ENCODE measurements at places on chromosomes 1 and 21.

GRCh38 chr1:236645016-236645680 lies 40.8 kb upstream of the HEATR1 start:
- no peak for DNase-seq

DNA sequence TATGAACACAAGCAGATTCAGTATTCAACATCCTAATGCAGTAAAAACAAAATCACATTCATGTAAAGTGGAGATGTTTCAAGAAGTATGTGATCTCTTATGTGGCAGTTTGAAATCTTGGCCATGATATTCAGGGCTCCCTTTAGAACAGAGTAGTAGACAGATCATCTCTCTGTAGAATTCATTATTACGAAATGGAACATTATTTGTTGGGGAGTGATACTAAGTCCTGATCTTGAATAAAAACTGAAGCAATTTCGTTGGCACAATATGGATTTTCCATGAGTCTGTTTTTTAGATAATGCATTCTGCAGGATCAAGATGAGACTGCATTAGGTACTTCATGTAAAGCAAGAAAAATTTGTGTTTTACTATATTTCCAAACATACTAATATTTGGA lies 264.4 kb upstream of the NRIP1 start:
- no peak for DNase-seq

DNA sequence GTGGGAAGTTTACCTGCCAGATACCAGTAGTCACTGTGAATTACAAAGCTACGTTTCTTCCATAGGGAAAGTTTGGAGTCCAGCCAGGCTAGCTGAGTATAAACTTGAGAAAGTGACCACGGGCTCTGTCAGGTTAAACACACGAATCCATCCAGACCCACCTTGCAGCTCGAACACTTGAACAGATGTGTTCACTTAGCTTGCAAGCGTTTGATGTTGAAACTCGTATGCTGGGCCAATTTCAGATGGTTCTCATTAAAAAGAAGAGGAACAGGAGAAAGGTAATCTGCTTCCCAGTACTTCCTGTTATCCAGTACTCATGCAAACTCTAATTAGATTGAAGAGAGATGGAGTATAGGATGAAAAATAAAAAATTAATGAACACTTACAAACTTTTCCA lies 636.4 kb downstream of the SMYD3 start:
- no peak for DNase-seq

- no peak for DNase-seq
Measured at GRCh38 chr1:174884038-174884437, 115.7 kb upstream of the CACYBP start.

GRCh38 chr1:213852107-213852506 lies 135.7 kb upstream of the PROX1 start:
- no peak for DNase-seq

GRCh38 chr21:33360881-33361602 lies 36.3 kb downstream of the IFNAR1 start:
- peak; percentile 53 for DNase-seq

DNA sequence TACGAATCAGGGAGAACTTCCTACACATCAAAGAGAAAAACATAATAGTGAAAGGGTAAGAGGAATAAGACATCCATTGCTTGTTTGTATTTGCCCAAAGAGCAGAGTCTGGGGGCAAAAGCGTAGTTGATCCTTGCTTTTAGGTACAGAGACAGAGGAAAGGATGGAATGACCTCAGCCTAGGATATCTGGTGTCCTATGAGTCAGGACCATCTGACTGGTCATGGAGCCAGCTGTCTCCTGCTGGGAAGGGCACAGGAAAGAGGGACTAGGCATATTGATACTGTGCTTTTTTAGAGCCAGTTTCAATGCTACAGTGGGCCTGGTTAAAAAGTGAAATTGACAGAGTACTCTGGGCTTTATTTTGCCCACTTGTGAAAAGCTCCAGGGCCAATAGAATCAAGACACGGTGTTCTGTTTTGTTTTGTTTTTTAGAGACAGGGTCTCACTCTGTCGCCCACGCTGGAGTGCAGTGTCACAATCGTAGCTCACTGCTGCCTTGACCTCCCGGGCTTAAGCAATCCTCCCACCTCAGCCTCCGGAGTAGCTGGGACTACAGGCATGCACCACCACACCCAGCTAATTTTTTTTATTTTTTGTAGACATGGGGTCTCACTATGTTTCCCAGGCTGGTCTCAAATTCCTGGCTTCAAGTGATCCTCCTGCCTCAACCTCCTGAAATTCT lies 3.2 kb downstream of the PLEKHO1 start:
- DNase-seq: no peak

DNA sequence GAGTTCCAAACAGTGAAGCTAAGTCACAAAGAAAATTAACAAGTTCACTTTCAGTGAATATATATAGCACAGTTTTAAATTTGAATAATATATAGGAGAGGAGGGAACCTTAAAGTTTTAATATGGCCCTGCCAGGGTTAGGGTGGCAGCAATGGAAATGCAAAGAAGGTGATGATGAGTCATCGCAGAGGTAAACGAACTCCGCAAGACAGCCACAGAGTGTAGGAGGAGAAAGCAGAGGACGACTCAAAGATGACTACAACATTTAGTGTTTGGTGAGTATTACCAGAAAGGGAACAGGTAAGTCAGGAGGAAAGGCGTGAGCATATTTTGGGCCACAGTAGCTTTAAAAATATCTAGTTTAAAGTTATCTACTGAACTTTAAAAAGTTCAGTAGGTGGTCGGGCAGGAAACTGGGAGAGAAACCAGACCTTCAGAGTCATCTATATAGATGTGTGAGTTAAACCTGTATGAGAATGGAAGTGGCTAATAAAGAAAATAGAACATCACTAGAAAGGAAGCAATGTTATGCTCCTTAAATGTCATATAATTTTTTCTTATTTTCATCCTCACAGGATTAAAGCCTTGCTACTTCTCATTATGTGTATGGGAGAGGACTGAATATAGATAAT lies 75.7 kb downstream of the UCHL5 start:
- DNase-seq: no peak

DNA sequence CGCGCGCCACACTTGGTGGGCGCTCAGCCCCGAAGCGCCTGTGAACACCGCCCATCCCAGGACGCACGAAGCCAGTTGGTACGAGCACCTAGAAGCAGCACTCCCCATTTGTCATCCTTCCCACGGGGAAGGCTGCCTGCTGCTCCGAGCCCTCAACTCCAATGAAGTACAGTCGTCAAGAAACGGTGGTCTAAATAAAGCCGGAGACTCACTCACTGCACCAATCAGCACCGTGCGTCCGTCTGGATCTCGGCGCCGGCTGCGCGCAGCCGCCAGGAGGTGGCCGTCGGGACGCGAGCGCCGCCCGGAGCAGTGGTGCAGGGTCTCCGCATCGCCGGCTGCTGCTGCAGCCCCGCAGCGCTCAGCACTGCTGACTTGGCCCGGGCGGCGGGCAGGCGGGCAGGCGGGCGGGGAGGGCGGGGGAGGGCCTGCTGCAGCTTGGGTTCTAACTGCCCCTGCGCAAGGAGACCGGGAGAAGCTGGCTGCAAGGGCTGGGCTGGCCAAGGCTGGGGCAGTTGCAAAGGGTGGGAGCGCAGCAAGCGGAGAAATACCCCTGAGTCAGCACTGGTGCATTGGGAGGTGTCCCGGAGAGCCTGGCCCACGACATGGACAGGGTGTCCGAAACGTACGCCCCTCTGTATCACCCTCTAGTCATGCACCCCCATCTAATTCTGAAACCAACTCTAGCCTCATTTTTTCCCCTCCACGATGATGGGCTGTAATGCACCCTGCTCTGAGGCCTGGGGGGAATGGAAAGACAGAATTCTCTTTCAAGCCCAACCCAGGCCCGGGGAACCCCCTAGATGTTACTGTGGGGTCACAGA lies 35.8 kb upstream of the H6PD start:
- DNase-seq: no peak

GRCh38 chr1:21818656-21819055 lies 6.6 kb downstream of the LDLRAD2 start:
- DNase-seq: no peak

DNA sequence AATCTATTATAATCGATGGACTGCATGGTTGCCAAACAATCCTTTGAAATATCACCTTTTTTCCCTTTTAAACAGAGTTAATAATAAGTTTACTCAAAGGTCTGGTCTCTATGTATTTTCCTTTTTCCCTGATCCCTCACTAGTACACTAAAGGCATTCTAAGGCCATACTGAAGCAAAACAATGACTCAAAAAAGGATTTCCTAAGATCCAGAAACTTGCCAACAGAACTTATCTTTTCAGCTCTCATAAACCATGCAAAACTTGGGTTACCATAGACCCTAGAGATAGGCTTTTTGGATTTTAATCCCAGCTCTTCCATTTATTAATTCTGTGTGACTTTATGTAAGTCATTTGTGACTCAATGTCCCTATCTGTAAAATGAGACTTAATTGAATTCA lies 77.1 kb downstream of the IFI44 start:
- DNase-seq: no peak

DNA sequence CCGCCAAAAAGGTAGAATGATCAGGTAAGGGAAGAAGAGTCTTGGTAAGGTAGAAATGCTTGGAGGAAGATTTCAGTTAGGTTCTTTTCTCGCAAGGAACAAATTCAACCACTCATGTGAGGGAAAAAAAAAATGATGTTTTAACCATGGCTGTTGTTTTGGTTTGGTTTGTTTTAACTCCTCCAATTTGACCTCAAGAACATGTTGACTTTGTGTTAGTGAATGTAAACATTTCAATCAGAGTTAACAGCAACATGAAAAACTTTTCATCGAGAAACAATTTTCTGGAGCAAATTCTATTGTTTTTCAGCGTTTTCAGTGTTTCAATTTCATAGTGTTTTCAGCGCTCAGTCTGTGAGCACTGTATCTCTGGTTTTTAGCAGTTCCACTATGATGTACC lies 49.0 kb upstream of the PROX1 start:
- no peak for DNase-seq

DNA sequence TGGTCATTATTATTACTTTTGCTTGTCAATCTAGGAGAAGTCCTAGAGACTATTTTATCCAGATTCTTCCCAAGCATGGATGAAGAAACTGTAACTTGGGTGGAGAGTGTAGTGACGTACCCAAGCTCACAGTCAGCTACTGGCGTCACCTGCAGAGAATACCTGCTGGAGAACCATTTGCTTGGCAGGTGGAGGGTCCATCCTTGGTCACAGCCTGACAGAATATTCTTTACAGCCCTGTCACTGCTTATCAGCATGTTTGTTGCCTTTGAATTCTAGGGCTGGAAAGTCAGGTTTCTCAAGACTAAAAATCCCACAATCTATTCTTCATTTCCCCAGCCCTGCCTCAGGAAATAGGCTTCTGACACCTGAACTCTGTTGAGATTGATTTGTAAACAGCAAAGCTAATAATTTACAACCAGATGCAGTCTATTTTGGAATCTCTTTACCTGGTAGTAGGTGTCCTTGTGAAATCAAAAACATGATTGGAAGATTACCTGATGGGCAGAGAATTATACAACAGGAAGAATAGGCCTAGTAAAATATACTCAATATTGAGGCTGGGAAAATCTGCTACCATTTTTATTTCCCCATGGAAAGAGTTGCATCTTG lies 100.4 kb upstream of the ZNF644 start:
- DNase-seq: no peak

DNA sequence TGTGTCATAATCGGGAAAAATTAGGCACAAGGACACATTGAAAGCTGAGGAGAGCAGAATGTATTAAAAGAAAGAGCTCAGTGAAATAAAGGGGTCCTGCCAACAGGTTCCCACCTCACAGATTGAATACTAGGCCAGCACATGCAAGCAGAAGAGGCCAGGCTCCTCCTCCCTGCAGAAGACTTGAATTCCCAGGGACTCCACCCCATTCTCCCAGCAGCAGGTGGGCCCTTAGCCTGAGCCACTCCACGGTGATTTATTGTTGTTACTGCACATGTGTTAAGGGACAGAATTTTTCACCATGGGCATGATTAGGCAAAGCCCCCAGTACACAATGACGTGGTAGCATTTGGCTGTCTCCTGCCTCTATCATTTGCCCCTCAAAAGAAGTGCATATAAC lies 1844.7 kb downstream of the NCAM2 start:
- no peak for DNase-seq

- DNase-seq: no peak
Measured at GRCh38 chr1:245583575-245584330, 429.0 kb downstream of the KIF26B start.
